IPS DF 19.7 (cell line): ENCODE measurements at places on chromosomes 2 and 18.

DNA sequence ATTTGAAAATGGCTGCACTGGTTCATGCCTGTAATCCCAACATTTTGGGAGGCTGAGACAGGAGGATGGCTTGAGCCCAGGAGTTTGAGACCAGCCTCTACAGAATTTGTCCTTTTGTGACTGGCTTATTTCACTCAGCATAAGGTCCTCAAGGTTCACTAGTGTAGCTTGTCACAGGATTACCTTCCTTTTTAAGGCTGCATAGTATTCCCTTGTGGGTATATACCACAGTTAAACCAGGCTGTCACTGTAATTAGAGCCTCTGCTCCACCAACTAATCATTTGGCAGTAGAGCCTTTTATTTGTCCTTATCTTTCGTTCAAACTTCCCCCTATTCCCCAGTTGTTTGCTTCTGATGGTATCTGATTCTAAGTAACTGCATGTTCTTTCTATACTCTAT is 50.4 kb upstream of the SELENOI start:
- DNase-seq: no peak

DNA sequence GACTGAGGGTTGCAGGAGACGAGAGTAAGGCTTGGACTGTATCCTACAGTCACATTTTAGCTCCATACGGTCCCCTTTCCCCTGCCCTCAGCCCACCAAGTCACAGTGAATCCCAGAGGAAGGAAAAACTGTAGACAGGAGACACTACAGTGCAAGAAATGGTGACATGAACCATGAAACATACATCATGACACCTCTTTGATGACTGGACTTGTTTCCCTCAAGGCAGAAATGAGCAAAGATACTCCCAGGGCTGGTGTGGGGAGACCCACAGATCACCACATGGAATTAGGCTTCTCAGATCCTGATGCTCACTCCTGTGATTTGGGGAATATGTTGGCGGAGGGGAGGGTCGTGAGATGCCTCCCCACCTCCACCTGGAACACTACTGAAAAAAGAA is 48.2 kb upstream of the SPP2 start:
- DNase-seq: no peak

- DNase-seq: no peak
These were observed 97.7 kb downstream of the NYAP2 start for GRCh38 chr2:225497166-225497565.

GRCh38 chr2:23761638-23762037 is 165.3 kb downstream of the ATAD2B start:
- no peak for DNase-seq

DNA sequence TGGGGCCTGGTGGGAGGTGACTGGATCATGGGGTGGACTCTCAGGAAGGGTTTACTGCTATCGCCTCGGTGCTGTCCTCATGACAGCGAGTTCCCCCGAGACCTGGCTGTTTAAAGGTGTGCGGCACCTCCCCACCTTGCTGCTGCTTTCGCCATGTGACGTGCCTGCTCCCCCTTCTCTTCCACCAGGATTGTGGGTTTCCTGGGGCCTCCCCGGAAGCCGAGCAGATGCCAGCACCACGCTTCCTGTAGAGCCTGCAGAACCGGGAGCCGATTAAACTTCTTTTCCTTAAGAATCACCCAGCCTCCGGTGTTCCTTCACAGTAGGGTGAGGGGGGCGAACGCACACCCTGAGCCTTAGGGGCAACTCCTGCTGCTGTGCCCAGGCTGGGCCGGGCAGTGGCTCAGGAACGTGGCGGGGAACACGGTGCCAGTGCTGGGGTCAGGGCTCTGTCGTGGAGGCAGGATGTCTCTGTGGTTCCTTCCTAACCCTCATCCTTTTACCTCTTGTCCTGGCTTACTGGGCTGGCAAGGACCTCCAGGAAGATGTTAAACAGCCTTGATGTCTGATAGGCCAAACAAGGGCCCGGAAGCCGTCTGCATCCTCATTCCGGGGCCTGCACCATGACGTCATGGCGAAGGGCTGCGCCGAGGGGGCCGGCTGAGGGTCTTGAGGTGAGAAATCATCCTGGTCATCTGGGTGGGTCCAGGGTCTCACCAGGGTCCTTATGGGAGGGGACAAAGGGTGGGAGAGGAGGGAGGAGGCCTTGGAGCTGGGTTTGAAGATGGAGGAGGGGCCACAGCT is 12.7 kb downstream of the NEU4 start:
- no peak for DNase-seq

DNA sequence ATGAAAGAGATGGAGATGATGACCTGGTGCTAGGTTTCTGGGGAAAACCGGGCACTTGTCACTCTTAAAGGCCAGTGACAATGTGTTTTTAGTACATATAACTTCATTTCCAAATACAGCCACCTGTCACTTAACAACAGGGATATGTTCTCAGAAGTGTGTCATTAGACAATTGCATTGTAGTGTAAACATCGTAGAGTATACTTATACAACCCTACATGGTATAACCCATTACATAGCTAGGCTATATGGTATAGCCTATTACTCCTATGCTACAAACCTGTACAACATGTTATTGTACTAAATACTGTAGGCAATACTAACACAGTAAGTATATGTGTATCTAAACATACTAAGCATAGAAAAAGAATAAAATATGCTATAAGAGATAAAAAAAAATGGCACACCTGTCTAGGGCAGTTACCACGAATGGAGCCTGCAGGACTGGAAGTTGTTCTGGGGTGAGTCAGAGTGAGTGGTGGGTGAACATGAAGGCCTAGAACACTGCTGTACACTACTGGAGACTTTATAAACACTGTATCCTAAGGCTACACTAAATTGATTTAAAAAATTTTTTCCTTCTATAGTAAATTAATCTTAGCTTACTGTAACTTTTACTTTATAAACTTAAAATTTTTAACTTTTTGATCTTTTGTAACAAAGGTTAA is 123.2 kb downstream of the THADA start:
- no peak for DNase-seq

- DNase-seq: no peak
These were observed 33.2 kb downstream of the GPATCH11 start for GRCh38 chr2:37117566-37117965.

GRCh38 chr2:44533508-44533907 is 171.8 kb downstream of the CAMKMT start:
- DNase-seq: no peak

DNA sequence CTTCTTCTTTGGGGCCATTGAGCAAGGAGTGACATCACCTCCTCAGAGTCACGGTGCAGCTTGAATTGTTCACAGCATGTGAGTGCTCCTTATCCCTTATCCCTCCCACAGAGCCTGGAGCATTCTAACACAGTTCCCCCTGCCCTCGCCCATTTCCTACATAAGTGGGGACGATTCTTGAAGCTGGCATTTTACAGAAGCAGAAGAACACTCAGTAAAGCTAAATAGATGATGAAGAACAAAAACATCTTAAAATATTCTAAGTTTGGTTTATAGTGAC is 135.8 kb upstream of the APCDD1 start:
- no peak for DNase-seq

DNA sequence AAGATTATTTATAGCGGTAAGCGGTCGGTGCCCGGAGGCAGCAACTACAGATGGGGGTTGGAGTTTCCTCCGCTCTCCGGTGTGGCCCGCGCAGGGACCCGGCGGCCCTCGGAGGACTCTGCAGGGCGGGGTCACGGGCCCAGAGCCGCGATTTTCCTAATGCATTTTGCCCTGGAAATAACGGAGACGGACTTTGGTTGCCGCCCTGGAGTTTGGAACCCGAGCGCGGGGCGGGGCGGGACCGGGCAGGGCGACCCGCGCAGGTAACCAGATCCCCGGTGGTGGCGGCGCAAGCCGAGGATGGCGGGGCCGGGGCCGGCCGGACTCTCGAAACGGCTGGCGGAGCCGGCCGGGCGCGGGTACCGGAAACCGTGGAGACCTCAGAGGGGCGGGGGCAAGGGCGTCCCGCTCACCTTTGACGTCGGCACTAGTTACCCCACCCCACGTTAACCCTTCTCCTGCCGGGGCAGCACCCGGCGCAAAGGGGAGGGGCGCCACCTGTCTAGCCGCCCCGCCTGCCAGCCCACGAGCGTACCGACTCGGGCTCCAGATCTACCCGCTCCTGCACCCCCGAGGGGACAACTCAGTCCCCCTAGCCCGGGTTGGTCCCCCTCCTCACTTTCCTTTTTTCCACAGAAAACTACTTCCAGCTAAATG is 2.9 kb downstream of the CYP26B1 start:
- DNase-seq: no peak

- no peak for DNase-seq
These were observed 286.6 kb downstream of the MYT1L start for GRCh38 chr2:2044269-2045057.

GRCh38 chr2:195363496-195363895 is 293.5 kb upstream of the SLC39A10 start:
- DNase-seq: no peak

GRCh38 chr2:224709301-224709700 is 6.9 kb downstream of the CCDC195 start:
- DNase-seq: no peak

DNA sequence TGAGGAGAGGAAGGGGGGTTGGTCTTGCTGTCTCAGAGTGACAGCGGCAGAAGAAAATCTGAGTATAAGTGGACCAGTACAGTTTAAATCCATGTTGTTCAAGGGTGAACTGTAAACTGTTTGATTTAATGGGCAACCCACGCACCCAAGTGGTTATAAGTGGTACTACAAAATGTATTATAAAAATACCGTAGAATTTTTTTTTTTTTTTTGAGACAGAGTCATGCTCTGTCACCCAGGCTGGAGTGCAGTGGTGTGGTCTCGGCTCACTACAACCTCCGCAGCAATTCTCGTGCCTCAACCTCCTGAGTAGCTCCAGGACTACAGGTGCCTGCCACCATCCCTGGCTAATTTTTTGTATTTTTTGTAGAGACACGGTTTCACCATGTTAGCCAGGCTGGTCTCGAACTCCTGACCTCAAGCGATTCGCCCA is 2.1 kb upstream of the CHCHD5 start:
- no peak for DNase-seq

GRCh38 chr2:105645938-105646773 is 98.6 kb upstream of the NCK2 start:
- DNase-seq: no peak

- no peak for DNase-seq
These were observed 522.5 kb upstream of the ID2 start for GRCh38 chr2:8159211-8159965.

- no peak for DNase-seq
These were observed 28.9 kb upstream of the C2orf15 start for GRCh38 chr2:99112617-99113016.

- no peak for DNase-seq
These were observed 64.5 kb downstream of the COA5 start for GRCh38 chr2:98543842-98544241.

DNA sequence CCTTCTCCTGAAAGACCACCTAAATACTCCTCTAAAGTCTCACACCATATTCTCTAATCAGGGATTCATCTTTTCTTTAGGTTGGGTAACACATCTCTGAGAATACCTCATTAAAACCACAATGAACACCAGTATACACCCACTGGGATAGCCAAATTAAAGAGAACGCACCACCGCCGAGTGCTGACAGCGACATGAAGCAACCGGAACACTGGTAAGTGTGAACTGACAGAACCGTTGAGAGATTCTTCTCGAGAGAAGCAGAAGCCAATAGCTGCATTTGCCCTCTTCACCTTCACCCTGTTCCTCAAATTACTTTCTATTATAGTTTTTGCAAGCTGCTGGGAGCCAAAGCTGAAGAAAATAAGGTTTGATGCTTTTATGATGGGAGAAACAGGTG is 318.5 kb downstream of the FBXO15 start:
- DNase-seq: no peak

DNA sequence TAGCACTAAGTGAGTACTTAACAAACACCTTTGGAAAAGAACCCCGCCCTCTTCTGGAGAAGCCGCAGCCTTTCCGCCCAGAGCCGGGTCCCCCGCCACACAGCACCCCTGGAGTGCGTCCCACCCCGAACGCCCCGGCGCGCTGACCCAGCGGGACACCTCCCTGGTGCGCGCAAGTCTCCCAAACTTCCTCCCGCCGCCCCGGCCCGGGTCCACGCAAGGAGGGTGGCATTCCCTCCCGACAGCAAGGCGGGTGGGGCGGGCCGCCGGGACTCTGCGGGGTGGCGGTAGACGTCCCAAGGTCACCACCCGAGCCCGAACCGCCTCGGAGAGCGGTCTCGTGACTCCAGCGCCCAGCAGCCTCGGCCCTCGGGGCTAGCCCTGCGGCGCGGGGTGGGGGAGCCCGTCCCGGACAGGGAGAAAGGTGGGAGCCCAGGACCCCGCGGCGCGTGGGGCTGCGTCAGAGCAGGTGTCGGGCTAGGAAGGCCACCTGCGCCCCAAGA is 598 bp downstream of the CCDC93 start:
- no peak for DNase-seq

- DNase-seq: no peak
These were observed 48.9 kb downstream of the SMIM21 start for GRCh38 chr18:75378376-75379315.

GRCh38 chr2:53058526-53058925 is 709.1 kb upstream of the CHAC2 start:
- DNase-seq: peak; percentile 23

GRCh38 chr2:2570871-2571270 is 239.8 kb upstream of the MYT1L start:
- DNase-seq: no peak

DNA sequence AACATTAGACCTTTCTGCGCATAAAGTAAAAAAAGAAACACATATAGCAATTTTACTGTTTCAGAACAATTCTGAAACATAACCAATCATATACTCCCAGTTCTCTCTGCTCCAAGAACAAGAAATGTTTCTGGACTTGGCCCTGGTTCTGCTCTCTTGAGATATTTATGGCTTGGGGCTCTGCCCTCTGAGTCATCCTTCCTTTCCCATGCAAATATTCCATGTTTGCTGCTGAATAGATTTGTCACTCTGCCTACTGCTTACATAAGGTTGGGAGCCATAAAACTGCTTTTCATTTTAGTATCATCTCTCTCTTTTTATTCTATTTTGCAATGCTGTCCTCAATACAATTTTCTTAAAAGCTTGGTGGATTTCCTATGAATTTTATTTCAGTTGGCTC is 499.6 kb upstream of the ACVR2A start:
- no peak for DNase-seq

GRCh38 chr2:40341198-40341597 is 110.7 kb downstream of the SLC8A1 start:
- no peak for DNase-seq

DNA sequence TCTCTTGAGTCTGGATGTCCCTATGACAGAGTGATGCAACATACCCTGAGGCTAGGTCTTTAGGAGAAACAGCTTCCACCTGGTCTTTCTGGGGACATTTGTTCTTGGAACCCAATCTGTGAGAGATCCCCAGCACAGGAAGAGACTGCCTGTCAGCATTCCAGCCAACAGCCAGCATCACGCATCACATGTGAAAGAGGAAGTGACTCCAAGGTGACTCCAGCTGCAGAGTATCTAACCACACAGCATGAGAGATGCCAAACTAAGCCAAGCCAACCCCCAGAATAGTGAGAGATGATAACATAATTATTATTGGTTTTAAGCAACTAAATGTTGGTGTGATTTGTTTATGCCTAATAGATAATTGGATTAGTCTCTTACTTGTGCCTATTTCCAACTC is 35.7 kb downstream of the C18orf63 start:
- no peak for DNase-seq
